ENCODE measurements at places on chromosomes 3 and 15.

GRCh38 chr3:85228966-85229365, 270.2 kb downstream of the CADM2 start:
- no peak for DNase-seq

- DNase-seq: no peak
Observed at GRCh38 chr15:58249646-58250312, 111.6 kb downstream of the AQP9 start.

DNA sequence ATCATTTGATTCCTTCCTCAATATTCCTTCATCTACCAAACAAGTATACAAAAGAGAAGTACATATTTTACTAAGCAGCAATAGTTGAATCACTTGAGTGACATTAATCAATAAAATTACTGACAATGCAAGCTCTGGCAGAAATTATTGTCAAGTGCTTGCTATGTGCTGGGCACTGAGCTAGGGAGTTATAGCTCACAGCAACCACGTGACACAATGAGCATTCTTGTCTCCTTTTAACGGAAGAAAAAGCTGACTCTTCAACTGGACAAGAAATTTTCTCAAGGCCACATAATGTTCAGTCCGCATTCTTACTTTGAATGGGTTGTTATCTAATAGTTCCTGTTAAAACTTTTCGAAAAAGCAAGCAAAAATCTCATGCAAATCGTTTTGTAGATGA, 500.1 kb downstream of the PYDC2 start:
- no peak for DNase-seq

- DNase-seq: no peak
Observed at GRCh38 chr3:186824430-186825139, 17.9 kb upstream of the ADIPOQ start.

GRCh38 chr15:101204739-101205535, 46.9 kb downstream of the CHSY1 start:
- no peak for DNase-seq

DNA sequence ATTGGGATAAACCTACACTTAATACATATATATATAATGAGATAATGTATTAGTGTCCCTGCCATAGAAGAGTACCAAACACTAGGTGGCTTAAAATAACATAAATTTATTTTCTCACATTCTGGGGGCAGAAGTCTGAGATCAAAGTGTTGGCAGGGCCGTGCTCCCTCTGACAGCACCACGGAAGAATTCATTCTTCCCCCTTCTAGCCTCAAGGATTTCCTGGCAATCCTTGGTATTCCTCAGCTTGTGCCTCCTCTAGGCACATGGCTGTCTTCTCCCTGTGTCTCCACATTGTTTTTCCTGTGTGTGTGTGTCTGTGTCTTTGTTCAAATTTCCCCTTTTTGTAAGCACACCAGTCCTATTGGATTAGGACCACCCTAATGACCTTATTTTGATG, 115.2 kb upstream of the AGBL1 start:
- DNase-seq: no peak

- no peak for DNase-seq
Observed at GRCh38 chr15:61084472-61084871, 144.6 kb downstream of the RORA start.

DNA sequence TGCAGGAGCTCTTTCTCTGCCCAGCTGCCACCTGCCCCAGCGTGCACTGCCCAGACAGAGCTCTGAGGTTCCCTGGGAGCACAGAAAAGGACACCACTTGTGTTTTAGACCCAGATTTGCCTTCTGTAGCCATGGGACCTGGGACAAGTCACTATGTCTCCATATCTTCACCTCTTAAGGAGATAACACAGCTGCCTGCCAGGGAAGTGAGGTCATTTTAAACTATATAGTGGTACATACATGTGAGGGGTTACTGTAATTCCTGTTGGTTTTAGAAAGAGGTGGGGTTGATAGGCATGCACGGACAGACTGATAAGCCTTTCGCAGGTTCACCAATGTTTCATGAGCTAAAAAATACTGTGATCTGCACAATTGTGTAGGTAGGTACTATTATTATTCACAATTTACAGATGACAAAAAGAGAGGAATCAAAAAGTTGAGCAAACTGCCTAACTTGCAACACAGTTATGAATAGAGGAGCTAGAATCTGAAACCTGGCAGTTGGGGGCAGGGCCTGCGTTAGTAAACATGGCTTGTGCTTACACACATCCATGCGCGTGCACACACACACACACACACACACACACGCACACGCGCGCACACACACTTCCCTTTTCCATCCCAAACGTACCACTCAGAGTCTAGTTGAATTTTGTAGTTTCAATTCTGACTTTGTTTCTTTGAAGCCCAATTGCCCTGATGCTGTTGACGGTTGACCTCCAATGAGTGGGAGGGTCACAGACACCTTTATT, 193.6 kb downstream of the FAM43A start:
- no peak for DNase-seq

GRCh38 chr3:19970327-19970726, 23.4 kb downstream of the RAB5A start:
- no peak for DNase-seq

GRCh38 chr15:41004490-41004889, 51.2 kb downstream of the CHAC1 start:
- no peak for DNase-seq

GRCh38 chr3:129128357-129129155, 7.0 kb upstream of the RAB43 start:
- DNase-seq: no peak

- no peak for DNase-seq
Observed at GRCh38 chr15:56765251-56765650, 31.9 kb upstream of the ZNF280D start.

GRCh38 chr3:145898487-145898886, 262.5 kb downstream of the PLOD2 start:
- DNase-seq: no peak

DNA sequence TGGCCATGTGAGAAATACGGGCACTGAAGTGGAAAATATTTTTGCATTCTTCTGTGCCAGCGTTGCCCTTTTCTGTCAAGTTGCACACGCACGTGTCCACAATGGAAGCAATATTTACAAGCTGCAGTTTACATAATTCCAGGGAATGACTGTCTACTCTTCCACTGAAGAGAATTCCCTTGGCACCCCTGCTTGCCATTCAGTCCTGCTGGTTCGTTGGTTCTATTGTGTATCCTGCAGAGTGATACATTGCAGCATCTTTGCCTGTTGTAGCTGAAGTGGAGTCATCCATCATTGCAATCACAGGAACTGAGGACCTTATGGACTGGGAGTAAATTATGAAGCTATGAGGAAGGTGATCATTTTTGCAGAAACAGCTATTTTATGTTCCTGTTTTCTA, 759.4 kb downstream of the ROBO2 start:
- no peak for DNase-seq

- no peak for DNase-seq
Observed at GRCh38 chr15:80081390-80081789, 21.9 kb downstream of the ZFAND6 start.

DNA sequence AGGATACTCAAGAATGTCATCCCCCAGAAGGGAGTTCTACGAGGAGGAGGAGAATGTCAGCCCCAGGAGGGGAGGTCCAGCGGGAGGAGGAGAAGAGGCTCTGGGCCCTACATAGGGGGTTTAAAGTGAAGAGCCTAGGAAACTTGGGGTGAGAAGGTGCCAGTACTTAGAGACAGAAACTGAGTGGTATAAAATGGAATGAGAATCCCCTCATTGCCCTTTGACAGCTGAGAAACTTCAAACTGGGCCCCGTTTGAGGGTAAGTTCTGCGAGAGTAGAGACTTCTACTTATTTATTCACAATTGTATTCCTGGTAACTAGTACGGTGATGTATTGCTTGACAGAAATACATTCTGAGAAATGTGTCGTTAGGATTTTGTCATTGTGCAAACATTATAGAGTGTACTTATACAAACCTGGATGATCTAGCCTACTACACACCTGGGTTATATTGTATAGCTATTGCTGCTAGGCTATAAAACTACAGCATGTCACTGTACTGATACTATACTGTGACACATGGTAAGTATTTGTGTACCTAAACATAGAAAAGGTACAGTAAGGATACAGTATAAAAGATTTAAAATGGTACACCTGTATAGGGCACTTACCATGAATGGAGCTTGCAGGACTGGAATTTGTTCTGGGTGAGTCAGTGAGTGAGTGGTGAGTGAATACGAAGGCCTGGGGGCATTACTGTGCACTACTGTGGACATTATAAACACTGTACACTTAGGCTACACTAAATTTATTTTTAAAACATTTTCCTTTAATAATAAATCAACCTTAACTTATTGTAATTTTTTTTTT, 62.0 kb downstream of the TSC22D2 start:
- DNase-seq: no peak

DNA sequence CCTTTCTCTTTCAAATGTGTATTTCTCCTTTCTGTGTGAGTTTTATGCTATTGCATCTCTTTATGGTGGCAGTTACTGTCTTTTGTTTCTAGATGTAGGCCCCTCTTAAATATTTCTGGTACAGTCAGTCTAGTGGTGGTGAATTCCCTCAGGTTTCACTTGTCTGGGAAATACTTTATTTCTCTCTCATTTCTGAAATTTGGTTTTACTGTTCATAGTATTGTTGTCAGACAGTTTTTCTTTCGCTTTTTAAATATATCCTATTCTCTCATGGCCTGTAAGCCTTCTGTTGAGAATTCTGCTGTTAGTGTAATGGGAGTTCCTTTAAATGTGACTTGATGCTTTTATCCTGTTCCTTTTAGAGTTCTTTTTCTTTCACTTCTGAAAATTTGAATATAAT, 874.0 kb downstream of the PLOD2 start:
- DNase-seq: no peak

GRCh38 chr3:66394019-66394752, 106.6 kb downstream of the LRIG1 start:
- no peak for DNase-seq

- no peak for DNase-seq
Observed at GRCh38 chr3:195172039-195172684, 98.8 kb downstream of the XXYLT1 start.

DNA sequence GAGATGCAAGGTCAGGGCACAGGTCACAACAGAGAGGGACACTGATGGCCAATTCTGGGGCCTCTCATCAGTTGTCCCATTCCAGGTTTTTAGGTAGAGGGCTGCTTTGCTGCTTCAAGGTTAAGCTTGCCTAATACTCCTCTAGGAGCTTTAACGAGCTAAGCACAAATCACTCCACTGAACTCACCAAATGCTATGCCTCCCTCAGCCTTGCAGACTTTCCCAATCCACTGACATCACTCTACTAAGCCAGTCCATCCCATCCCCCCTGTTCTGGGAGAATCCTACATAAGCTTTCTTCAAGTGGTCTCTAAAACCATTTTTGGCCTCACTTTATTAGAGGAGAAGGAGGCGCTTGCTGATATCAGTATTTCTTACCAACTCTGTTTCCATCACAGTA, 24.8 kb upstream of the PDCD6IP start:
- DNase-seq: no peak

- no peak for DNase-seq
Observed at GRCh38 chr3:39531066-39531465, 63.6 kb downstream of the MOBP start.
